Chondrocyte (in vitro differentiated cells): ENCODE measurements at places on chromosomes 4 and X. TPM values are rescaled to one million over a fixed set of nuclear protein-coding genes. Genes with fewer than 3 reads are reported as not detected.

Gene ETNPPL
- total RNA-seq: not detected in 3 replicates

Gene PAGE1
- not detected in 3 replicates for total RNA-seq

Gene DGAT2L6
- total RNA-seq: not detected in 3 replicates

Gene SUPT20HL2
- not detected in 3 replicates for total RNA-seq

Gene UGT2B7
- 2.4 to 7.1 TPM (median 6.5 TPM) in 3 replicates for total RNA-seq

Gene IRS4
- not detected in 3 replicates for total RNA-seq

Gene HSFX3
- not detected in 3 replicates for total RNA-seq

Gene LUZP4
- total RNA-seq: not detected in 3 replicates

Gene SYP
- total RNA-seq: 0.87 to 1.5 TPM (median 1.4 TPM) in 3 replicates

Gene PIN4
- 8.7 to 13.4 TPM (median 9.5 TPM) in 3 replicates for total RNA-seq

Gene SLIT2
- total RNA-seq: 36.6 to 41.3 TPM (median 38.5 TPM) in 3 replicates

Gene LIMCH1
- 8.8 to 9.8 TPM (median 9.0 TPM) in 3 replicates for total RNA-seq

Gene IL2RG
- total RNA-seq: not detected in 3 replicates

Gene PROM1
- 0.10 TPM in 1 of 3 replicates, not detected in the others for total RNA-seq

Gene MAGEB17
- total RNA-seq: not detected in 3 replicates

Gene ARAP2
- total RNA-seq: 1.4 to 1.6 TPM (median 1.5 TPM) in 3 replicates

Gene EDNRA
- 58.3 to 136 TPM (median 135 TPM) in 3 replicates for total RNA-seq

Gene ARHGAP36
- not detected in 3 replicates for total RNA-seq

Gene AMBN
- not detected in 3 replicates for total RNA-seq

Gene GAGE12J
- not detected in 3 replicates for total RNA-seq

Gene MGARP
- total RNA-seq: 2.6 to 3.5 TPM (median 3.4 TPM) in 3 replicates

Gene TECRL
- total RNA-seq: not detected in 3 replicates
